ENCODE measurements at places on chromosomes 4 and X.

- no peaks in the 10 kb centered on the region for H3K27me3 ChIP-seq
- no peak overlapping the region for H3K4me3 ChIP-seq
These were observed 288.7 kb downstream of the CAMK2D start for GRCh38 chr4:113472864-113473263.

DNA sequence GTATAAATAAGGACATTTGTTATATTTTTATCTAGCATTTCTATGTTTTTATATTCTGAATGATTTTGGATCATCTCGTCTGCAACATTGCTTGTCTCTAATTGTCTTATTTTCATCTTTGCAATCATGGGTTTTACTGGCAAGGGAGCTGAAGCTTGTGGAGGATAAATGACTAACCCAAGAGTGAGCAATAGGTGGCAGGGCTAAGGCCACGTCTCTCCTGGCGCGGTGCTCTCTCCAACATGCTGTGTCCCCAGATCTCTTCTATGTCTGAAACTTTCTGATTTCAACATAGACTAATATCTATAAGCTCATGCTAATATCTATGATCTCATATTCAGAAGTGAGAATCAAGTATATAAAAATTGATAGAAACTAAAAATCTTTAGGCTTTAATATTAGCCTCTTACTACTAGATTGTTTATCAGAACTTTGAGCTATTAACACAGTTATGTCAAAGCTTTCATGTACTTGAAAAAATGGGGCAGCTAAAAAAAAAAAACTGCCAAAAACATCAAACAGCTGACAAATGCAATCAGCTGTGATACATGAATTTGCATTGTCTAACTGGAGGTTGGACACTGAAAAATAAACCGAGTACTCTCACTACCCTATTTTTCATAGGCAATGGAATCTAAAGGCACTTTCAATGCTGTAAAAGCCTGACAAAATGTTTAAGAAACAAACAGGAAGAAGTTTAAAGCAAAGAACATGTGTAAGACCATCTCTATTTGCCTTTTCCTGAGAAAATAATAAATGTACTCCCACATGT lies 169.2 kb downstream of the TMA16 start:
- no peaks in the 10 kb centered on the region for H3K4me1 ChIP-seq
- no peak overlapping the region for H3K27ac ChIP-seq
- no peaks in the 10 kb centered on the region for H3K27me3 ChIP-seq
- H3K4me3 ChIP-seq = no peak overlapping the region

GRCh38 chr4:153207027-153207426 lies 2.8 kb downstream of the TRIM2 start:
- no peak overlapping the region for H3K27ac ChIP-seq
- H3K36me3 ChIP-seq = no peaks in the 10 kb centered on the region
- H3K4me3 ChIP-seq = no peak overlapping the region
- DNase-seq = no peak

- H3K36me3 ChIP-seq = no peaks in the 10 kb centered on the region
- no peaks in the 10 kb centered on the region for H3K27me3 ChIP-seq
- no peak for DNase-seq
- no peak overlapping the region for H3K27ac ChIP-seq
These were observed 337.6 kb downstream of the GRID2 start for GRCh38 chr4:92641409-92641808.

Data from tibial artery (tissue), 4 donors.